ENCODE measurements at places on chromosomes 4 and X.

DNA sequence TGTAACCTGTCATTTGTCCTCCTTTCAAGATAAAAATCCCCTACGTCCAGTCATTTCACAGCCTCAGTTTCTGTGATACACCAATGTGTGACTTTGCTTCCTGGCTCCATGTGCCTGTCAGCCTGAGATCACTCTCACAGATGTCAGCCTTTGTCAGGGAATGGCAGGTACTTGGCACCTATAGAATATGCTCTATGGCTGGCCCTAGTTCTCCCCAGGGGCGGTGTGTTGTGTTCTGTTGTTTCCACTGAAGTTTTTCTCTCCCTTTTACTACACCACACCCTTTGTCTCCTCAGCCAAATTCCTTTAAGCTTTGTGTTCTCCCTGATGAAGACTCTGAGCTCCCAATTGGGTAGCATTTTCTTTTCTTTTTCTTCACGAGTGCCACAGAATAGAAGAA is 81.7 kb downstream of the ALPK1 start:
- no peak for DNase-seq

GRCh38 chr4:121062521-121062920 is 9.8 kb downstream of the NDNF start:
- DNase-seq = peak; percentile 3

DNA sequence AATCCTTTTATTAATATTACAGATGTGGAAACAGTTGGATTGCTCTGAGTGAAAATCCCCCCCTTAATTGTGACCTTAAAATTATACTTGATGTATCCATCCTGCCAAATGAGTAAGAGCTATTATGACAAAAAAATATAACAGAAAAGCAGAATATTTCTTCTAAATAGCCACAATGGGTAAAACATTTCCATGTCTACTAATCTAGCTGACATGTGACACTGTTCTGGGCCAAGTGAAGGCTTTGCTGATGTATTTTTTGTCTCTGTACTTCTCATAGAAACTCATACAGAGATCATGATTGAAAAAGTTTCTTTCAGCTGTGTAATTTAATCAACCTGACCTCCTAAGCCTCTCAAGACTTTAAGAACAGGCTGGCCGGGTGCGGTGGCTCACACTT is 569.1 kb upstream of the ZFP42 start:
- no peak for DNase-seq

- peak; percentile 61 for DNase-seq
Observed at GRCh38 chrX:13721819-13722519, 12.5 kb downstream of the TRAPPC2 start.

- DNase-seq = no peak
Observed at GRCh38 chr4:150751648-150752047, 169.7 kb downstream of the MAB21L2 start.

DNA sequence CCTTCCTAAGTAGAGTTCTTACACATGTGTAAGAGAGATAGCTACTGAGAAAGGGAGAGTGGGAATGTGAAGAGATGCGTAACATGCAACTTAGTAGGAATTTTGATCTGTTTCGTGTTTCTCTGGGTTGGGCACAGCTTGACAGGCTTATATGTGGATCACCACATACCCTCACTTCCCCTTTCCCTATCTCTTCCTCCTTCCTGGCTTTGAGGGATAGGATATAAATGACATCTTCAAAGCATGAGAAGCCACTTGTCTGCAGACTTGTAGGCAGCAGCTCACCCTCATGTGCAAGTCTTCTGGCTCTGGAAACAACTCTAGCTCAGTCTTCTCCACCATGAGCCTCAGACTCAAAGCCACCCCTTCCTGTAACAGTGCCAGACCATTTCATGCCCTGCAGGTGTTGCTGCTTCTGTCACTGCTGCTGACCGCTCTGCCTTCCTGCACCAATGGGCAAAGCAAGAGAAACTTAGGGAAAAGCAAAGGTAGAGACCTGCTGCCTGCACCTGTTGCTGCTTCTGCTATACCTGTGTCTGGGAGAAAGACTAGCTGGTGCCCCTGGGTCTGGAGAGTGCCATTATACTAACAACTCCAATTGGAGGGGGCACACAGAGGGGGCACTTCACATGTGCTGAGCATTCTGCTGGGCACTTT is 5.4 kb upstream of the PF4V1 start:
- peak; percentile 44 for DNase-seq

- no peak for DNase-seq
Observed at GRCh38 chrX:111071542-111072277, 24.3 kb upstream of the PAK3 start.

DNA sequence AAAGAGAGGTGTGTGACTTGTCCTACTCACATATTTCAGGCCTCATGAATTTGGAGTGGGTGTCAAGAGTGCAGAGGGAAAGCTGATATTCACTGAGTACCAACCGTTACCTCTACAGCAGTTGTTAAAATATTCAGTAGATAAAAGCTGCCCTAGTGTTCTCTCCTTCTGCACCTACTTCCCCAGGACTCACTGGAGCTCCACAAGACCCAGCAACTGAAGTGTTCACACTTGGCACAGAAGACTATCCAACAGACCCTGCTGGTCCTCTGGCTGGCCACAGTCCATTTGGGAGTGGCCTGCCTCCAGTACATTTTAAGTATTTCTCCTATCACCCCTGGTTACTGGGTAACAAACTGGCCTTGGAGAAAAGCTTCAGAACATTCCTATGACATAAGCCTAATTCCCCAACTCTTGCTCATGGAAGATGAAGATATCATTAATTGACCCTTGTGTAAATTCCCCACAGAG is 70.8 kb downstream of the PPARGC1A start:
- DNase-seq = no peak

GRCh38 chr4:187480146-187481145 is 515.1 kb upstream of the ZFP42 start:
- no peak for DNase-seq

DNA sequence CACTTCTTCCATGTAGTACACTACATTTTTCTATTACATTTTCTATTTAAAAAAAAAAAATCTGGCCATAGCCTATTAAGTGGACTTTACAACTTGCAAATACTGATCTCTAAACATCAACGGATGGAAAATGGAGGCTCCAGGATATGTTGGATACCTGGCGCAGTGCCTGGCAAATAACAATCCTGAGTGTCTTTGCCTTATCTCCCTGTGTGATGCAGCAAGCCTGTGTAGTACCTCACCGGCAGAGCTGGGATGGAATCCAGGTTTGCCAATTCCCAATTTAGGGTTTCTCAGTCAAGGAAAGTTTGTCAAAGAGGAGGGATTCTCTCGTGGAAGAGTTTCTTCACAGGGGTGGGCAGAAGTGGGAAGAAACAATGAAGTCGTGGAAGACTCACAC is 93.2 kb downstream of the KDR start:
- no peak for DNase-seq

GRCh38 chr4:687971-688853 is 739 bp downstream of the SLC49A3 start:
- no peak for DNase-seq

DNA sequence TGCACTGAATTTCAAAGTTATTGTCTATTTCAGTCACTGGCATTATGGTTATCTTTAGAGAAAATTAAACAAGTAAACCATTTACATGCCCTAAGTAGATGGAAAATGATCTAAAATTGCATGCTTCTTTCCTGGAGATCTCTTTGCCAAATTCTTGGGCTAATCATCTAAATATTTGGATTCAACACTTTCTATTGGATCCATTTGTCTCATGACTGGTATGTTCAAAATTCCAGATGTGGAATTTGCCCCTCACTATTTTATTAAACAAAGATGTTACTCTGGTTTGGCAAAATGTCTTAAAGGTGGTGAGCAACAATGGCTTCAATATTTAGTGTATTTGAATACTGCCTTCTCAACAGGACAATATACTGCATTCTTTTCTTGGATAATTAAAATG is 147.5 kb upstream of the CASK start:
- DNase-seq = no peak

- peak; percentile 41 for DNase-seq
Observed at GRCh38 chr4:143404555-143404954, 67.9 kb downstream of the GAB1 start.
